Aorta (tissue), 5 donors: ENCODE measurements at places on chromosomes 1 and 21. TPM values are rescaled to one million over a fixed set of nuclear protein-coding genes. Genes with fewer than 3 reads are reported as not detected.

GRCh38 chr1:66944330-66945274 lies 19.8 kb downstream of the MIER1 start:
- peak; percentile 81 for DNase-seq

DNA sequence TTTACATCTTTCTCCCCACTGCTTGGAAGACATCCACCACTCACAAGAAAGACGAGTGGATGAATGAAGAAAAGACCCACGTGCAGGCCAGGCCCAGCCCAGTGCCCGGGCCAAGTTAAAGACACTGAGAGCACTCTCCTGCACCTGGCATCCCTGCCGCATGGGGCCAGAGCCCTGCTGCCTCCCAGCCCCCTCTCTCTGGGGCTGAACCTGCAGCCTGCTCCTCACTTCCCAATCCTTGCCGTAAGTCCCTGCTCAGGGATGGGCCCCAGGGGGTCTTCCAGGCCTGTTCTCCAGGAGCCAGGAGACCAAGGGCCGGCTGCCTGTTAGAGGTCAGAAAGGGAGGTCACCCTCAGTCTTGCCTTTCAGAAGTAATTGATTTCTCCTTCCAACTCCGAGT lies 168.5 kb upstream of the ZC3H12A start:
- DNase-seq = no peak

DNA sequence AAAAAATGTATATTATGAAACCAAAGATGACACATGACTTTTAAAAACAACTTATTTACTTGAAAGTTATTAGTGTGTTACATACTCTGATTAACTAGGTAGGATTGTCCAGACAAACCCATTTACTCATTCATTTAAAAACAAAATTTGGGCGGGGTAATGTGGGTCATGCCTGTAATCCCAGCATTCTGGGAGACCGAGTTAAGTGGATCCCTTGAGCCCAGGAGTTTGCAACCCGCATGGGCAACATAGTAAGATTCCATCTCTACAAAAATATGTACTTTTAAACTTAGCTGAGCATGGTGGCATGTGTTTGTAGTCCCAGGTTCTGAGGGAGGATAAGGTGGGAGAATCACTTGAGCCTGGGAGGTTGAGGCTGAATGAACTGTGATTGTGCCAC lies 1414.7 kb downstream of the PLA2G4A start:
- no peak for DNase-seq

GRCh38 chr21:15731243-15731613 lies 1.4 kb downstream of the USP25 start:
- no peak for DNase-seq

The TSPAN2 gene
- polyA plus RNA-seq = 29.4 TPM

The SLC5A9 gene
- polyA plus RNA-seq = 1.4 TPM

The PRAMEF27 gene
- polyA plus RNA-seq = not detected
